ENCODE measurements at places on chromosomes 3 and 15.

GRCh38 chr3:32897981-32898623 is 53.3 kb upstream of the CCR4 start:
- DNase-seq: no peak

GRCh38 chr15:81091889-81092558 is 42.0 kb upstream of the CFAP161 start:
- no peak for DNase-seq

- DNase-seq: no peak
These were observed 66.6 kb downstream of the CBLB start for GRCh38 chr3:105802118-105802706.

GRCh38 chr3:72245183-72245811 is 460.3 kb upstream of the PROK2 start:
- no peak for DNase-seq
